ENCODE measurements at places on chromosomes 11 and 22.

- no peak for DNase-seq
Measured at GRCh38 chr11:106879029-106879428, 139.2 kb downstream of the GUCY1A2 start.

DNA sequence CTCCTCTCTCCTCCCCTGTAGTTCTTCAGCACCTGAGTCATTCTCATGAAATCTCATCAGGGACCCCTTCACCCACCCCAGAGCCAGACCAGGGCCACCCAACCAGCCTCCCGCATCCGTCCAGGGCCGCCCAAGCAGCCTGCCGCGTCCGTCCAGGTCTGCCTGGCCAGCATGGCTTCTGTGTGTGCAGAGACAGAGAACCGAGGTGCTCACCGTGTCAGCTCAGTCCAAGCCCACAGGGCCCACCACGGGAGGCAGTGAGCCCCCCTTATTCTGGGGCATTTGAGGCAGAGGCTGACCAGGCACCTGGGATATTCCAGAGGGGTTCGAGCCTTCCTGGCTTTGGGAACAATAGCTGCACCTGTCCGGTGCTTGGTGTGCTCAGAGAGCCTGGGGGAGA, 1117.3 kb downstream of the BRD1 start:
- DNase-seq, result no peak

DNA sequence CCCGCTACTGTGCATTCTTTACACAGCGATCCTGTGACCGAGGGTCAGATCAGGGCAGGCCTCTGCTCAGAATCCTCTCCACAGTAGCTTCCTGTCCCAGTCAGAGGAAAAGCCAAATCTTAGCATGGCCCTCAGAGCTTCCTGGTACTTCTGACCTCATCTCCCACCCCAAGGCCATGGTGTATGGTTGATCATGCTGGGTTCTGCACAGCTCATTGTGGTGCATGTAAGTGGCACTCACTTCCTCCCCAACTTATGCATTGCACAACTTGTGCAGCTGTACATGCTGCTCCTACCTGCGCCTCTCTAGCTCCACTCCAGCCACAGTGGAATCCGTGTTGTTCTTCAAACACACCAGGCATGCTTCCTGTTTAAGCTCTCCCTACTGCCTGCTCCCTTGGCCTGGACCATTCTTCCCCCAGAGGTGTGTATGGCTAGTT, 20.3 kb downstream of the BMAL1 start:
- no peak for DNase-seq

DNA sequence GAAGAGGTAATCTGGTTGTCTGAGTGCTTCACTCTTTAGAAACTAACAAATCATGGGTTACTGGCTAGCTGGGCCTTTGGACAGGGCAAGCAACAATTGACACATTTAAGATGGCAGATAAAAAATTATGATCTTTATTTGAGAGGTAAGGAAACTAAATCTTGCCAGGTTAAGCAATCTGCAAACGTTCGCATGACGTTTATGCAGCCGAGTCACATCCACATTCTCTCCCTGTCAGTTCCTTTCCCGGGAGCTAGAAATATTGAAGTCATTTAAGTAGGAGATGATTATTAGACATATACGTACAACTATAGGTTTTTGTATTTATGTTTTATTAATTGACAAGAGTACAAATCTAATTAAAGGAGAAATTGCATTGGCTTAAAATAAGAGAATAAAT, 57.4 kb upstream of the RCN1 start:
- no peak for DNase-seq

DNA sequence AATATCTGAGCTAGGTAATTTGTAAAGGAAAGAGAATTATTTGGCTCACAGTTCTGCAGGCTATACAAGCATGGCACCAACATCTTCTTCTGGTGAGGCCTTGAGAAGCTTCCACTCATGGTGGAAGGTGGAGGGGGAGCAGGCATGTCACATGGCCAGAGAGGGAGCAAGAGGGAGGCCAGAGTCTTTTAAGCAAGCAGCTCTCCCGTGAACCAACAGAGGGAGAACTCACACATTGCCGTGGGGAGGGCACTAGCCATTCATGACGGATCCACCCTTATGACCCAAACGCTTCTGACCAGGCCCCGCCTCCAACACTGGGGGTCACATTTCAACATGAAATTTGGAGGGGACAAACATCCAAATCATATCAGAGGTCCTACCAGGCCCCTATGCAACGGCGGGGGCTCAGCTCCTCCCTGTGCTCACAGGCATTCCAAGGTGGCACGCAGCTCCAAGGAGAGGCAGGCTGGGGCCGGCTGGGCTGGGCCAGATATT, 4.6 kb downstream of the C11orf96 start:
- DNase-seq, result no peak

GRCh38 chr11:3022300-3022967, 30.3 kb upstream of the NAP1L4 start:
- peak; percentile 73 for DNase-seq

All from stromal cell of bone marrow (primary cell).